Activated T-helper 1 cell treated with anti-CD3 and anti-CD28 coated beads, Interleukin-2, amount 50 U/mL, for 16 hours (primary cell): ENCODE measurements at places on chromosomes 3 and 15.

- no peak for DNase-seq
Observed at GRCh38 chr3:32973982-32974381, 22.5 kb downstream of the CCR4 start.

DNA sequence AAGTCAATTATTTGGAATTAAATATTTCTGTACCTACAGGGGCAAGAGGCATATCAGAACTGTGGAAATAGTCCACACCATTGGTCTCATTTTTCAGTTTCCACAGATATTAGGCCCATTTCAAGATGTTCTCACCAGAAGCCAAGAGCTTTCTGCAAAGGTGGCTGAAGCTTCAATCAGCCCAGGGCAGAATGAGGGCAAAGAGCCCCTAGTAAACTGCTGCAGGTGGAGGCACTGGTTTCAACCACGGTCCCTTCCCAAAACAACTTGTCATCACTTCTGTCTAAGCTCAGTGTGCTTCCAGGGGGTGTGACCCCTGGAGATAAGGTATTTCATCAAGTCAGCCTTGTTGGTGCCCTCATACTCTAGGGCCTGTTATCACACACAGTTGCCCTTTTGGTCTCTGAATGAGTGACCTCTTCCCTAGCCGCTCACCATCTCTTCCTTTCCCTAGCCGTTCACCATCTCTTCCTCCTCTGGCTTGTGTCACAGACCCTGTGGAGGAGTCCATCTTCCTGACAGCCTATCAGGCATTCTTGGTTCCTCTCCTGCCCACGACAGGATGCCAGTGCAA lies 21.2 kb downstream of the IL17RD start:
- DNase-seq, result no peak

DNA sequence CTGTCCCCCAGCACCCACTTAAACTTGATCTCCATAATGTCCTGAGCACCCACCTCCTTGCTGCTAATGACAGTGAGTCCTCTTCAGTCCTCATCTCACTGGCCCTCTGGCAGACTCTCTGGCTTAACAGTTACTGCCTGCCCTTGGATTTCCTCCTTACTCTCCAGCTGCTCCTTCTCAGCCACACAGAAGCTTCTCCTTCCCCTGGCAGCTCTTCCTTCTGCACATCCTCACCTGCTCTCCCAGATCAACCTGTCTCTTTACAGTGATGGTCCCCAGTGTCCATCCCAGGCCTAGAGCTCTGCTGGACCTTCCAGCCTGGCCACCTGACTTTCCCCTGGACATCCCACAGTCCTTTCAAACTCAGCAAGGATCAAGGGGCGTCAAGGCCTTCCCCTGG lies 47.4 kb upstream of the SMAD3 start:
- DNase-seq, result no peak

- no peak for DNase-seq
Observed at GRCh38 chr3:42489937-42490227, 12.6 kb upstream of the VIPR1 start.

GRCh38 chr3:78900426-78900825 lies 867.4 kb downstream of the ROBO1 start:
- DNase-seq, result no peak

GRCh38 chr3:104080088-104080626 lies 1286.6 kb upstream of the ALCAM start:
- DNase-seq, result no peak

DNA sequence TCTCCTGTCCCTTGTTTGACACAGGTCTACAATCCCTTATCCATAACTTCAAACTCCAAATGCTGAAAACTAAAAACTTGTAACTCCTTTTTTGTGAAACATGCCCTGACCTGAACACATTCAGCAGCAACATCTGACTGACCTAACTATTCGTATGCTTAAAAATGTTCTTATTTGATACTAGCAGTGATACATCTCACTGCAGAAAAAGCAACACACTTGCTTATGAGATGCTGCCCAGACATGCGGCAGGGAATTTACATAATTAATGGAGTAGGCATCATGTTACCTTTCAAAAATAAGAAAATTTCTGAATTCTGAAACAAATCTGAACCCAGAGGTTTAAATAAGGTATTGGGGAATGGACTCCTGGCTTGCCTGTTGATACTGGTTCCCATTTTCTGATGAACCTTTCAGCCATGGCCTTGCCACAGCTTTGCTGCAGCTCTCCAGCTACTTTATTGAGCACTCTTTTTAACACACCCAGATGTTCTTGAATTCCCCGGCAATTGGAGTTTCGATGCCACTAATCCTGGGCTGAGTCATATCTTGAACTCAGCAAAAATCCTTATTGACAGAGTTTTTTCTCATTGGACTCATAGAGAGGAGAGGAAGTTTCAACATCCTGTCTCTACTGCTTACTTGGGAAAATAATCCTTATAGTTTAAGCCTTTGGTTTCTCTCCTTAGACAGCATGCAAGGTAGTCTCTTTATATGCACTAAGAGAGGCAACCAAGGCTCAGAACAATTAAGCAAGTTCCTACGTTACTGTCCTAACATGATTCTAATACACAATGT lies 296.6 kb upstream of the LMCD1 start:
- DNase-seq, result no peak

DNA sequence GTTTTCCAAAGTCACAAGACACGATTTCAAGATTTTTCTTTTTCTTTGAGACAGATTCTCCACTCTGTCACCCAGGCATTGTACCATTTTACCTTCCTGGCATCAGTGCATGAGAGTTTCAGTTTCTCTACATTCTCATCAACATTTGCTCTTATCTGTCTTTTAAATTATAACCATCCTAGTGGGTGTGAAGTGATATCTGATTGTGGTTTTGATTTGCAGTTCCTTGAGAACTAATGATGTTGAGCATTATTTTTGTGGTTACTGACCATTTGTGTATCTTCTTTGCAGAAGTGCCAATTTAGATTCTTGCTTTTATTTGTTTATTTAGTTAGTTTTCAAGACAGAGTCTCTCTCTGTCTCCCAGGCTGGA lies 41.2 kb downstream of the ADIPOQ start:
- DNase-seq, result no peak

DNA sequence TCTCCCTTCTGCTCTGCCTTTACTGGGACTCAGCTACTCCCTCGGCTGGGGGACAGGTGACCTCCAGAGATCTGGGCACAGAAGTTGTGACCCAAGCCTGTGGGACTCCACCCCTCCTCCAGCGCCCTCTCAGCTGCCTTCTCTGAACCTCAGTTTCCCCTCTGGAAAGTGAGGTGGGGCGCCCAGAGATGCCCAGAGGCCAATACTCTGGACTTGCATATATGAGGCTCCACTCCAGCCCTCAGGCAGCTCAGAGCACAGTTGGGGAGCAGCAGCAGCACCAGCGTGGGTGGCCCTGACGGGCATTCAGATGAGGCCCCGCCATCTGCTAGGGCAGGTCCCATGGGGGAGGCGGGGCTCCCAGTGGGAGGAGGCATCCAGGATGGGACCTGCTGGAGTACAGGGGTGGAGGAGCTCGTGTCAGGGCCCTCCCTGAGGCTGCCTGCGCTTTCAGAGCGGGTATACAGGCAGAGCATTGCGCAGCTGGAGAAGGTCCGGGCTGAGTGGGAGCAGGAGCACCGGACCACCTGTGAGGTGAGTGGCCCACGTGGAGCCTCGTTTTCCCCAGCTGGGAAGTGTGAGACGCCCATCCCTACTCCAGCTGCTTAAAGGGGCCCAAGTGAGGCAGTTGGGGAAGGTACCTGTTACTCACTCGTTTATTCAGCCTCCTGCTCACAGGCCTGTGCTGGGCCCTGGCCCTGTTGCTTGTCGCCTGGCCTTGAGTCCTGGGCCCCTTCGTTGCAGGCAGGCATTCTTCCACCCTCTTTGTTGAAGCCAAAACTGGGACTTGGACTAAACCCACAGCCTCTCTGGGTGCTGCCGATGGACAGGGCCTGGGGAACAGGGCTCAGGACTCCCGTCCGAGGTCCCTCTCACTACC lies 35.4 kb downstream of the PSTPIP1 start:
- DNase-seq, result peak; percentile 2

- no peak for DNase-seq
Observed at GRCh38 chr15:29887721-29888120, 65.5 kb upstream of the TJP1 start.

GRCh38 chr15:32918547-32918946 lies 200.7 kb downstream of the GREM1 start:
- DNase-seq, result no peak

GRCh38 chr3:24389108-24390090 lies 105.3 kb downstream of the THRB start:
- DNase-seq, result no peak

DNA sequence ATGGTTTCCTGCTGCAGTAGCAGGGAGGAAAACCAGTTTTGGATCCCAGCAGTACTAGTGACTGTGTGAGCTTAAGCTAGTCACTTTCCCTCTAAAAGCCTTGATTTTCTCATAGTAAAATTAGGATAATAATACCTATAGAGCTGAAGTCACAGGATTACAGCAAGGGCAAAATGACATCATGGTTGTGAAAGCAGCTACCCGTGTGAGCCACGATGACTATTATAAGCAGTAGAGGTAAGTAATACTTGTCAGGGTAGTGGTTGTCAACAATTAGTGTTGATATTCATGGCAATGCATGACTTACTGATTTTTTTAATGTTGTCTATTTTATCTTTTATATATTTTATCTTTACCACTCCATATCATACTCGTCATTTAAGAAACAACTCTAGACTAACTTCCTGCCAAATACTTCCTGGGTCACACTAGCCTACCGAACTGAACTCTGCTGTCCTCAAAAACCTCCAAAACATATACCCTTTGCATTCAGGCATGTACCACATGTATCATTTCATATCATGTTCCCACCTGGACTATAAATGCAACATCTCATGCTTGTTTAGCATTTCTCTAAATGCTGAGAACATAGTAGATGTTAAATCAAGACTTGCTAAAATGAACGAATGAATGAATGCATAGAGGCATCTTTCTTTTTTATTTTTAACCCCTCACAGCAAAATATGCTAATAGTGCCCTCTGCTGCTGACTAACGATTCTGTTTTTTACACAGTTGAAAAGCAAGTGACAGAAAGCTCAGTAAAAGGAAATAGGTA lies 172.6 kb downstream of the P3H2 start:
- DNase-seq, result no peak

- no peak for DNase-seq
Observed at GRCh38 chr15:34019369-34019990, 19.5 kb downstream of the AVEN start.

GRCh38 chr3:42174679-42175385 lies 83.7 kb downstream of the TRAK1 start:
- DNase-seq, result no peak

GRCh38 chr15:46685096-46685495 lies 1032.2 kb upstream of the SEMA6D start:
- no peak for DNase-seq

- DNase-seq, result no peak
Observed at GRCh38 chr15:64774629-64775493, 528 bp downstream of the RBPMS2 start.

DNA sequence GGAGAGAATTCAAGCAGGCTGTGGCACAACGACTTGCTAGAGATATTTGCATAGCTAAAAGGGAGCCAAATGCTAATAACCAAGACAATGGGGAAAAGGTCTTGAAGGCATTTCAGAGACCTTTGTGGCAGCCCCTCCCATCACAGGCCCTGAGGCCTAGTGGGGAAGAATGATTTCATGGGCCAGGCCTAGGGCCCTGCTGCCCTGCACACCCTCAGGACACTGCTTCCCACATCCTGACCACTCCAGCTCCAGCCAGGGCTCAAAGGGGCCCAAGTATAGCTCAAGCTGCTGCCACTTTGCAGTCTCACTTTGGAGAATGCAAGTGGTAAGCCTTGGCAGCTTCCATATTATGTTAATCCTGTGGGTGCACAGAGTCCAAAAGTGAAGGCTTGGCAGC lies 21.5 kb upstream of the PTPN23 start:
- no peak for DNase-seq

DNA sequence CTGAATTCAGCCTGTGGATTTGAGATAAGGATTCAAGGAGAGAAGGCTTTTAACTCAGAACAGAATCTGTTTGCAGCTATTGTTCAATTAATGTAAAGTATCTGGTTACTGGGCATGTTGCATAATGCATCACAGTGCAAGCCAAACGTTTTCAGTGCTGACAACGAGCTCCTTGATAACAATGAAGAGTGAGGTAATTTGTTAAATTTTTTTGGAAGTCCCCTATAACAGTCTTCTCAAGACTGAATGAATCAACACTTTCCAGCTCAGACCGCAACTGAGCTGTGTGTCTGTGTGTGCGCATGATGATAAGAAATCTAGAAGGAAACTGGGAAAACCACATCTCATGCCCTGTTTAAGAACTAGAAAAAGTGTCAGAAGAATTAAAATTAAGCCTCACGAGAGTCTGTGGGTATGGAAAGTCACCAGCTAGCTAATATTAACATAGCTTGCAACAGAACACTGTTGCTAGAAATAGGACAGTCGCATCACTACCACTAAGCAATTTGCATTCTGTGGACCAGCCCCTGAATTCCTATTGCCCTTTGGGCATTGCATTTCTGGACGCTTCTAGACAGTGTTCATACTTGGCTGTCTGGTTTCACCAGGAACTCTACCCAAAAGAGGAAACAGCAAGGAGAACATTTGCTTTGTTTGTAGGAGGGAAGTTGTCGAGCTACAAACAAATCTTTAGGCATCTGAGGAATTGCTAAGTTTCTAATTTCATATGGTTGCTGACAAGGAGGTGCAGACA lies 43.7 kb upstream of the ATP2C1 start:
- peak; percentile 2 for DNase-seq

- no peak for DNase-seq
Observed at GRCh38 chr3:125005222-125005621, 50.6 kb downstream of the HEG1 start.

GRCh38 chr3:161851941-161852566 lies 355.4 kb downstream of the OTOL1 start:
- no peak for DNase-seq

GRCh38 chr3:72618739-72619138 lies 229.5 kb downstream of the SHQ1 start:
- no peak for DNase-seq

DNA sequence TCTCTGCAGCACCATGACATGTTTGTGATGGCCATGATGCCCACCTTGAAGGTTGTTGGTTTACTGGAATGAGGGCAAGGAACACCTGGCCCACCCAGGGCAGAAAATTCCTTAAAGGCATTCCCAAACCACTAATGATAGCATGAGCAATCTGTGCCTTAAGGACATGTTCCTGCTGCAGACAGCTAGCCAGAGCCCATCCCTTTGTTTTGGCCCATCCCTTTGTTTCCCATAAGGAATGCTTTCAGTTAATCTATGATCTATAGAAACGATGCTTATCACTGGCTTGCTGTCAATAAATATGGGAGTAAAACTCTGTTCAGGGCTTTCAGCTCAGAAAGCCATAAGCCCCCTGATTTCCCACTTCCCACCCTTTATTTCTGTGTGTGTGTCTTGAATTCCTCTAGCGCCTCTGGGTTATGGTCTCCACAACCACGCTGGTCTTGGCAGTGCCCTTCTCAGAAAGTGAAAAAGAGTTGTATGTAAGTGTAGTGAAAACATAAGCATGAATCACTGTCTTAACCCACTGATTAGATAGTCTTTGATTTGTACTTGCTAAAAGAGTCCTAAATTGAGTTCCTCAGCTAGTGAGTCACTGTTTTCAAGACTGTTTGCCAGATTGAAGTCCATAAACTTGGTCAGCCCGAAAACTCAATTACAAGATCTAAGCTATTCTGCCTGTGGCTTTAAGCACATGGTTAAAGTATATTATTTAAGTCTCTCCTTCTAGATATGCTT lies 19.0 kb upstream of the CCR2 start:
- DNase-seq, result no peak

- DNase-seq, result no peak
Observed at GRCh38 chr3:129344540-129345220, 66.0 kb downstream of the HMCES start.
